ENCODE measurements at places on chromosomes 5 and 9. TPM values are rescaled to one million over a fixed set of nuclear protein-coding genes. Genes with fewer than 3 reads are reported as not detected.

- no peak for DNase-seq
These were observed 60.1 kb downstream of the FOCAD start for GRCh38 chr9:20744036-20744630.

Gene PTGDS
- total RNA-seq = 3.8 TPM

Gene LCN1
- not detected for total RNA-seq

Gene KIF12
- total RNA-seq = 15.8 TPM
